HuH-7 (cell line): ENCODE measurements at places on chromosomes 1 and 21.

DNA sequence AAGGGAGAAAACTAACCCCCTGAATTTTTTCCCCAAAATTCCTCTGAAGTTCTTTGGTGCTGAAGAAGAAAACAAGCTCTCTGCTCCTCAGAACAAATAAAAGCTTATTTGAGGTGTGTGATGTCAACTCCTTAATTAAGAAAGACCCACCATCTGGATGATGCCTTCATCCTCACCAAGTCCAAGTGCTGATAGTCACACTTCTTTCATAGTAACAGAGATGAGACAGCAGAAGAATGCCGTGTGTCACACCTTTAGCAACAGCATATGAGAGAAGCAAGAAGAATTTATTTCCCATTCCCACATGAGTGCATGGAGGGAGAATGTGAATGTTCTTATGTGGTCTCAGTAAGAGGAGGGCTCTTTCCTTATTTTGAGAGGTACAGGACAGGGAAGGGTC, 91.2 kb downstream of the TGFB2 start:
- DNase-seq = no peak

GRCh38 chr21:28821276-28822122, 171.2 kb downstream of the LTN1 start:
- no peak for DNase-seq

DNA sequence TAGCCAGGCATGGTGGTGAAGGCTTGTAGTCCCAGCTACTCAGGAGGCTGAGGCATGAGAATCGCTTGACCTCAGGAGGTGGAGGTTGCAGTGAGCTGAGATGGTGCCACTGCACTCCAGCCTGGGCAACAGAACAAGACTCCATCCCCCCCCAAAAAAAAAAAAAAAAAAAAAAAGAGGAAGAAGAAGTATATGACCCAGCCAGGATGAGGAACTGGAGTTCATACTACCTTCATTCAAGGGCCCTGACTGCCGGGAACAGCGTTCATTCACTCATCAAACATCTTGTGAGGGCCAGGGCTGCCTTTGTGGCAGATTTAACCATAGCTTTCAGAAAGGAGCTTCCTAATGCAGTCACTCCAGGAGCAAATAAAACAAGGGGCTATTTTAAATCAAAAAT, 127.6 kb downstream of the MRPS6 start:
- DNase-seq = no peak

DNA sequence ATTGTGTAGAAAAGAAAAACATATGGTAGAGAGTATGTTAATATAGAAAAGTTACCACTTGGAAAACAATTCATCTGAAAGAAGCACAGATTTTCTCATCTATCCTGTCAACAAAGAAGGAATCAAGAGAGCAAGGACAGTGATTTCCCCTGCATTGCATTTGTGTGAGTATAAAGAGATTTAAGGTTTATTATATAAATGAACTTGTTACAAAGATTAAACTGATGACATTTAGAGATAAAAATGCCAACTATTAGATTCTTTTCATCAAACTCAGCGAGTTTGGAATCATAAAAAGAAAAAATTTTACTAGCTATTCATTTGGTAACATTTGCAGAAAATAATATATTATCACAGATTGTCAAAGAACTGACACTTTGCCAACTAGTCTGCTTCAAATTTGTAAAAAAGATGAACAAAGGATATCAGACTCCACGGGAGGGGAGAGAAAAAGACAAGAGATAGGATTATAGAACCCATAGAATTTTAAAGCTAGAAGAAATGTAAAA, at the start of gene RGS21:
Gene RGS21 (plus strand): TSS at position 51 of the 509 bp plus-strand sequence. CDS start 26,045 bp downstream, outside the sequence.
- no peak for DNase-seq

DNA sequence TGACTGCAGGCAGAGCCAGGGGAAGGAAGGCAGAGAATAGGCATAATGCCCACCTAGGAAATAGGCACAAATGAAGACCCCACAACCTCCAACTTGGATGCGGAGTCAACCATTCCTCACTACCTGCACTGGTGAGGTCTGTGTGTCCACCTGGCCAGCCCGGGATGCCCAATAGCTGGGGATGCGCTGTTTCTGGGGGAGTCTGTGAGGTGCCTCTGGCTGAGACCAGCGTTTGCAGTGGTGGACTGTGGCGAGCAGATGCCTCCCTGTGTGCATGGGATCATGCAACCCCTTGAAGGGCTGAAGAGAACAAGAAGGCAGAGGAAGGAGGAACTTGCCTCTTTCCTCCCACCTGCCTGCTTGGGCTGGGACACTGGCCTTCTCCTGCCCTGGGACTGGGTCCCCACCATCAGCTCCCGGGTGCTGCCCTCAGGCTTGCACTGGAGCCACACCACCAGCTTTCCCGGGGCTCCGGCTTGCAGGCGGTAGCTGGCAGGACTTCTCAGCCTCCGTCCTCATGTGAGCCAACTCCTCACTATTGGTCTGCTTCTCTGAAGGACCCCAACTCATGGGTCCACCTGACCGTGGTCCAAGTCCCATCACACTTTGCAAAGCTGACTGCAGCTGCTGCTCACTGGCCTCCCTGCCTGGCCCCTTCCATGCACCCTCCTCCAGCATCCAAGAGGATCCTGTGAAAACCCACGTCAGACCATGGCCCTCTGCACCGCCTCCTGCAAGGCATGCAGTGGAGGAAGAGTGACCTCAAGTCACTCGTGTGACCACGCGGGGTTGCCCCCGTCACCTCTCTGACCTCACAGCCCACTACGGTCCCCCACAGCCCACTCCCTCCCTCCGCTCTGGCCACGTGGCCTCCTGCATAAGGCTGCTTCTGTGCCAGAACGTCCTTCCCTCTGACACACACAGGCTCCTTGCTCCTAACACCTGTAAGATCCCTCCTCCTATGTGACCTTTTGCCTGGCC, 2.7 kb upstream of the PDE9A start:
- DNase-seq = no peak

DNA sequence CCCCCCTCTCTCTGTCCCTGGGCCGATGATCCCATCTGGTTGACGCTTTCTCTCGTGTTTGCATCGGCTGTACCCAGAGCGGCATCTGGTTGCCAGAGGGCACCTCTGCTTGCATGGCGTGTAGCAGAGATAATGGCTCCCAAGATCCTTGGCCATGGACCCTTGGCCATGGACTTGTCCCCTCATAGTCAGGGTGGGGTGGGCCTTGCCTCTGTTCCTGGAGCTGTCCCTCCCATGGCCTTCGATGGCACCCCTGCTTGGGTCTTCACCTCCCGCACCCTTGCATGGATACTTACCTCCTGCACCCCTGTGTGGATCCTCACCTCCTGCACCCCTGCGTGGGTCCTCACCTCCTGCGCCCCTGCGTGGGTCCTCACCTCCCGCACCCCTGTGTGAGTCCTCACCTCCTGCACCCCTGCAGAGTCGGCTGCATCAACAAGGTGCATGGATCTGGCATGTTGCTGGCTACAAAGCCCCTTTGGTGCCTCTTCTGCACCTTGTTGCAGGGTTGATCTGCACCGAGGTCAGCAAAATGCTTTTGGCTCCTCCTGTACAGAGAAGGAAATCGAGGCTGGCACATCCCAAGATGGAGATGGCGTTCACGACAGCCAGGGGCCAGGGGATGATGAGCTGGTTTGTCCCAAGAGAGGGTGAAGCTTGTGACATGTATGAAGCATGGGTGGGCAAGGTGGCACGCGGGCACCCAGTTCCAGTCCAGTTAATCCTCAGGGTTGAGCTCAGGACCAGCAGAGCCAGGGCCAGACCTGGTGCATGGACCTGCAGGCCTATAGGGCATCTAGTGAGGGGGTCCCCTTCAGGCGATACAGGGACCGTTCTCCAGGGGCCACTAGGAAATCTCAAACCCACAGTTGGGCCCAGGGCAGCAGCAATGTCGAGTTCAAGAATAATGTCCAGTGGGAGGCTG, 46.1 kb upstream of the C1orf174 start:
- DNase-seq = no peak

DNA sequence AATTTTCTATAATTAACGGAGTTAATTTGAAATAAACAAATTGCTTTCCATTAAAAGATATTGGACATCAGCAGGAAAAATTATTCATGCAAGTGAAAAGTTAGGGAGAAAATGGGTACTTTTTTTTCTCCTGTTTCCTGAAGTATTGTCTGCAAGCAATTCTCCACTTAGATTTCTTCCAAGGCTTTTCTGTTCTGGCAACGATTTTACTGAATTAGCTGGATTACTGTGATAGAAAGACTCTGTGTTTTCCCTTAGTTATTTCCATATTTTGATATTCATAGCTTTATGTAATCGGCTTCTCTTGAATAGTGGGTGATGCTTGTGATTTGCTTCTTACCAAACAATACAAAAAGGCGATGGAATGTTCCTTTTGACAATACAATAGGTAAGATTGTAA, 1333.9 kb downstream of the AMY1C start:
- no peak for DNase-seq
